Stimulated activated CD8-positive, alpha-beta memory T cell treated with anti-CD3 and anti-CD28 coated beads, Interleukin-2, amount 100 ng/mL, for 1 hour (primary cell): ENCODE measurements at places on chromosomes 6 and 20.

- no peak for DNase-seq
Observed at GRCh38 chr20:50003253-50003656, 20.5 kb downstream of the SNAI1 start.

GRCh38 chr6:144878577-144878976, 593.4 kb downstream of the UTRN start:
- no peak for DNase-seq

GRCh38 chr20:60768216-60768615, 483.8 kb upstream of the CDH4 start:
- DNase-seq, result no peak

- DNase-seq, result no peak
Observed at GRCh38 chr6:1070085-1070521, 241.8 kb upstream of the FOXQ1 start.

DNA sequence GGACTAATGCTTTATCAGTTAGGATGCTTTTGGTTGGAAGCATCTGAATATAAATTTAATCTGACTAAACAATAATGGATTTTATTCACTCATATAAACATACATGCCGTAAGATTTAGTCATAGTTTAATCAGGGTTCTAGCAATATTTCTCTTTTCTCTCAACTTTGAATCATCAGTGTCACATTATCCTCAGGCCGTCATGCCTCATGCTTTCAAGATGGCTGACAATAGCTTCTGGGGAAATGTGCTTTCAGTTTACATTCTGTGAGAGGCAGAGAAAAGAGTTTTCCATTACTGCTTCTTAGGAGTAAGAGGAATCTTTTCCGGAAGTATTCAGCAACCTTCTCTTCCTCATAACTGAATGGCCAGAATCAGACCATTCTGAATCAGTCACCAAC, 162.2 kb downstream of the GJA1 start:
- no peak for DNase-seq

DNA sequence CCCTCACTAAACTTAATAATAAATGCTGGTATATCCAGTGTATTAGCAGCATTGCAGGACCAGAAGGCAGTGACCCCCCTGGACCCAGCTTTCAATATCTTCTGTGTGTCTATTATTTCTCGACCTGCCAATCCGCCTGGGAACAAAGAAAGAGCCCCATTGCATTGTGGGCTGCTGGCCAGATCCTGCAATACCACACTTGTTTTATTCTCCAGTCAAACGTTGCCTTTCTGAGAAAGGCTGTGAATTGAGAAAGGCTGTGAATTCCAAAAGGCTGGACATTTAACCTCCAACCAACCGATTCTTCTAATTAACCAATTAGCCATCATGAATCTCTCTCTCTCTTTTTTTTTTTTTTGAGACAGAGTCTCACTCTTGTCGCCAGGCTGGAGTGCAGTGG, 1.5 kb upstream of the MTO1 start:
- DNase-seq, result no peak

GRCh38 chr6:5672581-5673011, 334.1 kb downstream of the NRN1 start:
- no peak for DNase-seq

DNA sequence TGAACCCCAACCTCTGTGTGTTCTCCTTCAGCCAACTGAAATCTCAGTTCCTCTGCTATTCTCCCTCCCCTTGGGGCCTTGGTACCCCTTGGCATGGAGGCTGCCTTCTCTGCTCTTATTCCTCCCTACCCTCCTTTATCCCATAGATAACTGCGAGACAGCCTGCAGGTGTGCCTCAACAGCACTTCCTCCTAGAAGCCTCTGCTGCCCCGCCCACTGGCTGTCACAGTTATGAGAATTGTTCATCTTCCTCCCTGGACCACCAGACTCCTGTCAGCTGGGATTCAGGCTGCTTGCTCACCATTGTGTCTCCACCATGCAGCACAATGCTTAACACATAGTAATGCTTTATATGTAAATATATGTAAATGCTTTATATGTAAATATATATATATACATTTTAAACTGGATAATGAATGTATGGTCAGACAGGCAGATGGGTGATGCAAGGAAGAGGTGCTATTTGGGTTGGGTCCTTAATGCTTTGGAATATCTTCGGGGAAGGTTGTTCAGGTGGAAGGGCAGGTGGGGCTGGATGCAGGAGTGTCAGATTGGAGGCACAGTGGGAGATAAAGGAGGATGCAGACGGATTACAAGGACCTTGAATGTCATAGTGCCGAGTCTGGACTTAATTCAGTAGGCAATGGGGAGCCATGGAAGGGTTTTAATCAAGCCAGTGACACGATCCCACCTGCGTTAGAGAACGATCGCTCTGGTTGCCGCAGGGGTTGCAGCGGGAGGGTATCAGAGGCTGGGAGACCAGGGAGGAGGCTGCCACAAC, 4.9 kb downstream of the CDH22 start:
- DNase-seq, result no peak

DNA sequence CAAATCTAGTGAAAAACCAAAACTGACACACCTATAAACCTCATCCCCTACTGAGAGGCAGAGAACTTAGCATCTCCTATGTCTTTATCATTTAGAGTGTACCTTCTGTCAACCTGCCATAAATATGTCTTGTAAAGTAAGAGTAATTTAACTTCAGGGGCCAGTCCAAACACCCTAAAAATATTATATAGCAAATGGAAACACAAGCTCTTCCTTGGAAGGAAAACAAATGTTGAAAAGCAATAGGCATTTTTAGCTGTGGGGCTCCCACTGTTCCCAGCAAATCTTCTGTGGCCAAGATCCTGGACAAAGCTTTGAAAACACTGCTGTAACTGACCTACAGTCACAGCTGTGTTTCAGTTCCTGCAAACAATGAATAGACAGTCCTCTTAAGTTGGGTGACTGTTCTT, 140.0 kb upstream of the RNF217 start:
- DNase-seq, result no peak

DNA sequence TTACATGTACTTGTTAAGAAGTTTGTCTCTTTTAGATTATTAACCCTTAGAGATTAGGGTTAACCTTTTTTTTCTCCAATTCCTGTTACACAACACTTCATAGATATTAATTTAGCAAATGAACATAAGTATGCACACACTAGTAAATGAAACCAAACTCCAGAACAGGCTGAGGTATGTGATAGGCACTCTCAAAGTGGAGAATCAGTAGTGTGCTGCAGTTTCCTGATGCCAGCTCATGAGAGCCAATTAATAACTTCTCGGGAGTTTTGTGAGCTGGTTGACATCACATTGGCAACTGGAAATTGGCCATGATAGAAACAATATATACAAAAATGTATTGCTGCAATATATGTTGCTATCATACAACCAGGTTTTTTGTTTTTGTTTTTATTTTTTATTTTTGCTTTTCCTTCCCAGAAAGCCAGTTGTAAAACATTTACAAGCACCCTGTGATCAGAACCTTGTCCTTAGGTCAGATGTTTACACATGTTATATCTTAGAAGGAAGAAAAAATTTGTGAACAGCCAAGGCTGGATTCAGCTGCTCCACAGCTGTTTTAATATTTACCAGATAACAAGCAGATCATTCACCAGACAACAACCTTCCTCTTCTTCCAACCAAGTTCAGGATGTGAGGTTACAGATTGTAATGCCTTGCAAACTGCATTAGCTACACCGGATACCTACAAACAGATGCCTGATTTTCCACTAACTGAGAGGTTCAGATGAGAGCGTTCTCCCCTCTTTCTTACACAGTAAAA, 42.4 kb upstream of the ECHDC1 start:
- no peak for DNase-seq

GRCh38 chr6:27126815-27127537, 120.5 kb upstream of the PRSS16 start:
- peak; percentile 69 for DNase-seq

DNA sequence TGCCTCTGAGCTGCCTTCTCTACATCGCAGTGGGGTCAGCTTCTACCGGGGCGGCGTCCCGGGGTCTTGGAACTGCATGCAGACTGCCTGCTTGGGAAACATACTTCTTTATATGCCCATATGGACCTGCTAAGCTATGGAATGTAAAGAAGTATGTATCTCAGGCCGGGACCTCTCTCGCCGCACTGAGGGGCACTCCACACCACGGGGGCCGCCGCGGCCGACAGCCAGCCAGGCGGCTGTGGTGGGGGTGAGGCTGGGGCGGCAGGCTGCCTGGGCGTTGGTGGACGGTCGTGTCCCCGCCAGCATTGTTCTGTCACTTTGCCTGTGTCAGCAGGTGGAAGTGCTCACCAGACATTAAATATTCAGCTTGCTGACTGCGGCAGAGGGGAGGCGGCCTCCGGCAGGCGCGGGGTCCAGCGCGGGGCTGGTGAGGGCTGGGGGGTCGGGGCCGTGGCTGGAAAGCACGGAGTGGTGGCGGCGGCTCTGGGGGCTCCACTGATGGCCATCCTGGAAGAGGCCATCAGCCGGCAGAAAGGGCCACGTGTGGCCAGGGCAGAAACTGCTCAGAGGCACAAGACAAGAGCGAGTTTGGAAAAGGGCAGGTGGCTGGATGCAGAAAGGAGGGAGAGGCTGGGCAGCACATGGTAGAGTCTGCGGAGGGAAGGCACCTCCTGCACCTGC, 78.6 kb upstream of the GATA5 start:
- DNase-seq, result no peak

- no peak for DNase-seq
Observed at GRCh38 chr20:5843054-5843592, 92.9 kb downstream of the SHLD1 start.

GRCh38 chr6:45640081-45640491, 262.4 kb upstream of the SUPT3H start:
- DNase-seq, result no peak
